ENCODE measurements at places on chromosomes 13 and 19. TPM values are rescaled to one million over a fixed set of nuclear protein-coding genes. Genes with fewer than 3 reads are reported as not detected.

GRCh38 chr19:51466723-51467122, 8.5 kb upstream of the SIGLEC8 start:
- no peak for DNase-seq

DNA sequence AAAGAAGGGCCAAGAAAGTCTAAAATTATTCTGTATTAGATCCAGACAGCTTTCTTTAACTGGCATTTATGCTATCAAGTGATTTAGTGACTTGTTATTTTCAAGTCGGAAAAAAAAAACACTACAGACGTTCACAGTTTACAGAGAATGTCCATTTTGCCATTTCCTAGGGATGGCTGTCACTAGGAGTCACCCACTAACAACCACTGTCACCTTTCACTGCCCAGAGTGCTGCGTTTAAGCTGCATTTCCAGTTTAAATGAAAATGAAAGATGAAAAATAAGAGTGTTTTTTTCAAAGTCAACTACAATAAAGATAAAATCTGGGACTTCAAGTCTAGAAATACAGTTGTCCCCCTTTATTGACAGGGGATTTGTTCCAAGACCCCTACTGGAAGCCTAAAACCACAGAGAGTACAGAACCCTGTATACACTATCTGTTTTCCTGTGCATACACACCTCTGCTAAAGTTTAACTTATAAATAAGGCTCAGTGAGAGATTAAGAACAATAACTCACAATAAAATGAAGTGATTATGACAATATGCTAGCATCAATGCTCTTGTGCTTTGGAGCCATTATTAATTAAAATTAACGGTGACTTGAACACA, 112.5 kb downstream of the SACS start:
- DNase-seq = no peak

DNA sequence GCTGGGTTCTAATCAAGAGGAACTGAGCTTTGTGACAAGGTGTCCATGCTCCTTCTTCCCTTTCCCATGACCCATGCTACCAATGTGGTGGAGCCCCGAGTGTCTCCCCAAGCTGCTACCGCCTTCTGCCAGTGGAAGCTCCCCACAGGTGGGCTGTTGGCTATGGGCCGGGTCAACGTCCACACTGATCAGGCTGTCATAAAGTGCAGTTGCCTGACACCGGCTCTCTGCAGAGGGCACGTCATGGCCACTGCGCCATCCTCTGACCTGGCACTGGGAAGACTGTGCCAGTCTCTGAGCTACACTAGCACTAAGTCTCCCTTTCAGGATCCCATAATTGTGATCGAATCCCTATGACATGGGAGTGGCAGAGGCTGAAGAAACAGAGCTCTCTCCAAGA, 192.3 kb downstream of the USP12 start:
- no peak for DNase-seq

DNA sequence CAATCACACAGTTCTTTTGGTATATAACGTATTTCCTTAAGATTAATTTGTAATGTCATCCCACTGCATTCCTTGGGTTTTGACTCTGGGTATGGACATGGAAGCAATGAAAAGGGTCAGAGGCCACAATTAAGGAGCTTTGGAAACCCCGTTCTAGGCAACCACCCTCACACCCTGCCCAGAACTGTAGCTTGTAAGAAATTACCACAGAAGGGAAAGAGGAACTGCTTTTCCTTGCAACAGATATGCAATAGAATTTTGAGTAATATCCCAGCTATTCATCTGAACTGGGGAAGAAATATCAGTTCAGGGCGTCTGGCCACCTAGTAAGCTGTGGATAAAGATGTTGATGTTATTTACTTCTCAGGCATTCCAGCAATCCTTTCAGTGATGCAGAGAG, 985 bp upstream of the CLC start:
- no peak for DNase-seq

DNA sequence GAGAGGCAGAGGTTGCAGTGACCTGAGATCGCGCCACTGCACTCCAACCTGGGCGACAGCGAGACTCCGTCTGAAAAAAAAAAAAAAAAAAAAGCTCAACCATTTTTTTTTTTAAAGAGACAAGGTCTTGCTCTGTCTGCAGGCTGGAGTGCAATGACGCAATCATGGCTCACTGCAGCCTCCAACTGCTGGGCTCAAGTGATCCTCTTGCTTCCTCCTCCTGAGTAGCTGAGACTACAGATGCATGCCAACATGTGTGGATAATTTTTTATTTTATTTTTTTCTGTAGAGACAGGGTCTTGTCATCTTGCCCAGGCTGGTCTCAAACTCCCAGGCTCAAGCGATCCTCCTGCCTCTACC, 10.3 kb downstream of the EHD2 start:
- DNase-seq = no peak

DNA sequence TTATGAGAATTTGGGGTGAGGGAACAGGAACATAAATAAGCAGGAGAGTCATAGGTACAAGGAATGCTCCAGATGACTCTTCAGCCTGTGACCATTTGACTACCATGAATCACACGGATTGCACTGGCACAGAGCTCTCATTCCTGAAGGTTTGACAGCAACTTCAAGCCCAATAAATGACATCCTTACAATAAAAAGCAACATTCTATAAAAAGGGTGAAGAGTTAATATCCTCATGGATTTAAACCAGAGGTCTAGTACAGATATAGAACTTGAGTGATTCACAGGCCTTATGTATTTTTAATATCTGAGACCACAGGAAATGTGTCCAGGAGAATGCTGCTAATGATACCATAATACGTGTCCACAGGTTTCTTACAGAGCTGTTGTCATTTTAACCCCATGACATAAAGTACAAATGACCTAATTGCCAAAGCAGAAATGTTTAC, 158.1 kb downstream of the IRS2 start:
- DNase-seq = no peak

DNA sequence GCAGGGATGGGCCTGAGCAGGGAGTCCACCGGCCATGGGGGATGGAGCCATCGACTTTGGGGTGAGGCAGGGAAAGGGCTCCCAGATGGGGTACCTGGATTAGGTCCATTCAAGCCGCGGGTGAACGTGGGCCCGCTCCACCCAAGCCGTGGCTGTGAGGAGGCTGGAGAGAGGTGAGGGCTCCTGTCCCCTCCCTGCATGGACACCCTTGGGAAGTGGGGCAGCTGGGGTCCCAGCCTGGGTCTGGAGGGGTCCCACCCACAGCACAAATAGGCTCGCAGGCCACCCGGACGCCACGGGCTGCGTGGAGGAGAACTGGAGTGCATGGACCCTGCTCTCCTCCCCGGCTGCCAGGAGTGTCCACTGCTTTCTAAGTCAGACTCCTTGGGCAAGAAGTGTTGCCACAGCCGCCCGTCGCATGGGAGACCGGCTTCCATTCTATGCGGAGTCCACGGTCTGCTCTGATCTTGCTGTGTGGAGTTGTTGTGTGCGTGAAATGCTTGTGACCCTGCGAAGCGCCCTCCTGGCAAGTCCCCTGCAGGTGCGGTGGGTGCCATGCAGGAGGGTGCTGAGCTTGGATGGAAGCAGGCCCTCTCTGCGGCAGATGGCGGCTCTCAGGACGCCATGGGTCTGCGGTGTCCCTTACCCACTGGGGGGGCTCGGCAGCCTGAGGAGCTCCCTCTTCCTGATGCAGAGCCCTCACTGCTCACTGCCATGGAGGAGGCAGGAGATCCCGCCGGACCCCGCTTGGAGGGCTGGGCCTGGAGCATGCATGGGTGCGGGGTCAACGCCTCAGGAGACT, 2.0 kb downstream of the DAZAP1 start:
- no peak for DNase-seq

DNA sequence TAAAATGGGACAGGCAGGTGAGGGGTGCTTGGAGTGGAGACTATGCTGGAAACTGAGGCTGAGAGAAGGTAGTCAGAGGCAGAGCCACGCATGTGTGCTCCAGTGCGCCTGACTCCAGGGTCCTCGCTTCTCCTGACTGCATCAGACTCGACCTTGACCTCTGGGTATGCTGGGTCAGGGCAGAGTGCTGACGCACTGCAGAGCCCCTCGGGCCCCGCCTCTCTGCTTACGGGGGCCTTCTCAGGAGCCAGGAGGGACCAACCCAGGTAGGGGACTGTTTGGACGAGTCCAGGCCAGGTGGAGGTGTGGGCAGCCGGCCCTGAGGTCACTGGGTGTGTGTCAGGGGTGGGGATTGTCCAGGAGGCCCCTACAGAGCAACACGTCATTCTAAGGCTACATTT, 22.9 kb upstream of the SLC7A10 start:
- no peak for DNase-seq

DNA sequence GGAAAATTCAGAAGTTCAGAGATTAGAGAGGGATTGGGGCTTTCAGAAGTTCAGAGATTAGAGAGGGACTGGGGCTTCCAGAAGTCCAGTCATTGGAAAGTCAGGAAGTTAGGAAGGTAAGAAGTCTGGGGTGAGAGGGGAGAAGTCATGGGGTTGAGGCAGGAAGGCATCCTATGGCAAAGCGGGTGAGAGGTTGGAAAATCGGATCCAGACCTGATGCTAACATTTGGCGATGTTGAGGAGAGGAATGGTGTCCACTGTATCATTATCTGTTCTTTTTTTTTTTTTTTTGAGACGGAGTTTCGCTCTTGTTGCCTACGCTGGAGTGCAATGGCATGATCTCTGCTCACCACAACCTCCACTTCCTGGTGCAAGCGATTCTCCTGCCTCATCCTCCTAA, 11.1 kb downstream of the SYT3 start:
- DNase-seq = no peak

DNA sequence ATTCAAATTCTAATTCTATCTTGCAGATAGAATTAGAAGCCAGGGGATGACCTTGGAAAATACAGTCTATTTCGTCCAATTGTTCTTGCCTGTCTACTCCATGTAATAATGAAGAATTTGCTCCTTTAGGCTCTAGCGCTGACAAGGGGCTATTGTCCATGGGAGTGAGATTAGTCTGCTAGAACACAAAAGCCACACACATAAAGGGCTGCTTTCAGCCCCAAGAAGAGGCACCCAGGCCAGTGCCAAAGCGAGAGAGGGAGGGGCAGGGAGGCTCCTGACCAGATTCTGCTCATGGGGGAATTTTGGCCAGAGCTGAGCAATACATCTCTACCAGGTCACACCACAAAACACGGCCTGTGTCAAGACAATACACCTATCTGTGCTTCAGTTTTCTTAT, 1306.9 kb downstream of the UQCRFS1 start:
- no peak for DNase-seq

DNA sequence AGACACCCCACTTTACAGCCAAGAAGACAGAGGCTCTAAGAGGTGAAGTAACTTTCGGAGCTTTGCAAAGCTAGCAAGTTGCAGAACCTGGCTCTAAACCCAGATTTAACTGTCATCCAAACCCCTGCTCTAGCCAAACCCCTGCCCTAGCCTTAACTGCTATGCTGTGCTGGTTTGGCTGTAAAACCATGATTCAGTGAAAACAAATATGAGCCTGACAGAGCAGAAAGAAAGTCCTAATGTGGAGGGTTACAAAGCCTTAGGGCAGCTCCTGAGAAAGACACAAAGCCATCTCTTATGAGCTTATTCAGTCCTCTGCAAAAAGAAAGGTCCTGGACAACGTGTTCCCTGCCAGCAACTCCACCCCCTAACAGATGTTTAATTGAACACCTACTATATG, 172.8 kb downstream of the KATNAL1 start:
- DNase-seq = no peak

- DNase-seq = no peak
These were observed 199.3 kb downstream of the RFC3 start for GRCh38 chr13:34017231-34017630.

DNA sequence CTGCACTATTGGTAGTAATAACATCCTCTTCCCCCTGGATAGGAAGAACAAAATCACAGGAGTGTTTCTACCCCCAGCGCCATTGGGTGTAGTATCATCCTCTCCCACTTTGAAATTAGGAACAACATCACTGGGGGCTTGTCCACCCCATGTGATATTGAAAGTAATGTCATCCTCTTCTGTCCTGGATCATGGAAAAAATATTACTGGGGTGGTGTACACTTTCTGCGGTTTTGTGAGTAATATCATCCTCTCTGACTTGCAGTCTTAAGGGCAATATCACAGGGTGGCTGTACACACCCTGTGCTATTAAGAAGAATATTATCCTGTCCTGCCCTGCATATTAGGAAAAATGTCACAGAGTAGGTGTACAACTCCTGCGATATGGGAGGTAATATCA, 4.9 kb upstream of the RGCC start:
- no peak for DNase-seq

DNA sequence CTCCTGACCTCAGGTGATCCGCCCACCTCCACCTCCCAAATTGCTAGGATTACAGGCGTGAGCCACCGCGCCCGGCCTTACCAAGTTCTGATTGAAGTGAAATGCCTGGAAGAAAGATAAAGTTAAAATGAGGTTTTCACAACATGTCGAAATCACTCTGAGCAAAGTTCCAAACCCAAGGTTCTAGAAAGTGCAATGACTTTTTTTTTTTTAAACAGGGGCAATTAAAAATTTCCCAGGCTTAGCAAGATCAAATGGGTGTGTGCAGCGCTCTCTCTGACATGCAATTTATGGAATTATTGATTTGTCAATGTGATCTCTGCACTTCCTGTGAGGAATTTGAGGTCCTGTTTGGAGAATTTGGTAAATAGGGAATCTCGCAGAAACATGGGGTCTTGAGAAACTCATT, 12.8 kb upstream of the MAP2K2 start:
- no peak for DNase-seq

GRCh38 chr19:34319785-34320184, 45.2 kb upstream of the GPI start:
- DNase-seq = no peak

GRCh38 chr13:82477436-82477835, 1404.8 kb downstream of the SLITRK1 start:
- DNase-seq = no peak

- DNase-seq = no peak
These were observed 617.2 kb downstream of the PCDH9 start for GRCh38 chr13:66612983-66613382.

GRCh38 chr13:28854657-28855056, 34.5 kb downstream of the MTUS2 start:
- DNase-seq = no peak

GRCh38 chr19:1651568-1652291, 685 bp downstream of the TCF3 start:
- DNase-seq = peak; percentile 42

DNA sequence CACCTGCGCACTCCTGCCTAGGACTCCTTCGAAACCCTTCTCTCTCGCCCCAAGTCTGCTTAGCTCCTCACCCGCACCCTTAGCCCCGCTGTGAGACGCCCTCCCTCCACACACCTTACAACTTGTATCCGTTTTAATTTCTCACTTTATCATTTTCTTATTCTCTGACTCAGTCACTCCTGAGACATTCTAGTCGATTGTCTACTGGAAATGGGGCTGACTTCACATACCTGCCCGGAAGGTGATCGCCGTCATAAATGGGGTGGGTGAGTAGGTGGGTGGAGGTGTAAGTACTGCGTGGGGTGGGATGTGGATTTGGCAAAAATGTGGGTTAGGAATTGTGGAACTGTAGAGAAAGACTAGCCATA, 714 bp downstream of the NDFIP2 start:
- peak; percentile 71 for DNase-seq

- DNase-seq = no peak
These were observed 54.1 kb downstream of the GJA3 start for GRCh38 chr13:20106742-20107141.

FUT1 gene
- total RNA-seq = 0.13 TPM

MRPL34 gene
- total RNA-seq = 137 TPM

ERICH4 gene
- not detected for total RNA-seq

KCTD15 gene
- total RNA-seq = 8.0 TPM
